ENCODE measurements at places on chromosomes 12 and 14.

- no peak for DNase-seq
Observed at GRCh38 chr12:47557386-47557785, 148.4 kb downstream of the RPAP3 start.

- DNase-seq: no peak
Observed at GRCh38 chr12:62679608-62680007, 213.0 kb downstream of the MON2 start.

GRCh38 chr14:100246809-100247428 lies 8.0 kb downstream of the YY1 start:
- peak; percentile 77 for DNase-seq

DNA sequence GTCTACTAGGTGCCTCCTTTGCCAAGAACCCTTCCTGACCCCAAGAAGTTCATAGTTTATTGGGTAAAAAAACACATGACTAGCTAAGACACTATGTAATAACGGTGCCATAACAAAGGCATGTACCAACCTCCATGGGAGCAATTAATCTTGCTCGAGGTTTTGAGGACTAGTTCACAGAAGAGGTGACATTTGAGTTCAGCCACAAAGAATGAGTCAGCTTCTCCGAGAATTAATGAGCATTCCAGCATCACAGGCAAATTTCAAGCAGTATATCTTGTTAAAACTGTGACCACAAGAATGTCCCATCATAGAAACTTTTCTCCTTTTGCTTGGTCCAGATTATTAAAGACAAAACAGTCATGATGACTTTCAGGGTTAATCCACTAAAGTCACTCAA lies 113.0 kb upstream of the RAP1B start:
- DNase-seq: no peak

- DNase-seq: peak; percentile 18
Observed at GRCh38 chr14:64763801-64764621, 59.8 kb downstream of the PLEKHG3 start.

GRCh38 chr12:55702861-55703260 lies 4.8 kb downstream of the ITGA7 start:
- DNase-seq: no peak

DNA sequence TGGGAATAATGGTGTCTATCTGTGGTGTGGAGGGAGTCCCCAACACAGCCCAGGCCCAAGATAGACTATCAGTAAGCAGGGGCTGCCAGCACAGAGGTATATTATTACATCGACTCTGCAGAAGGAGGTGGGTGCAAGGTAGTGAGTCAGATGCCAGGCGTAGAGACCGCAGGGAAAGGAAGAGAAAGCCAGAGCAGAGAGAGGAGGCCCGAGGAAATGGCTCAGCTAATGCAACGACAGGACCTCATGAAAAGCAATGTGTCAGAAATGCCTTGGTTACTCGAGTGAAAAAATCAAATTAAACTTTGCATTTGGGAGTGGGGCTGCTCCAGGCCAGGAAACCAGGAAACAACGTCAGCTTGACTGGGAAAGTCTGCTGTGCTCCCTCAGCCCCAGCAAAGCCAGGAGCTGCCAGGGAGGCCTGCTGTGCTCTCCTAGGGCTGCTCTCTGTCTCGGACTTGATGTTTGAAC lies 173.2 kb downstream of the SUDS3 start:
- no peak for DNase-seq

DNA sequence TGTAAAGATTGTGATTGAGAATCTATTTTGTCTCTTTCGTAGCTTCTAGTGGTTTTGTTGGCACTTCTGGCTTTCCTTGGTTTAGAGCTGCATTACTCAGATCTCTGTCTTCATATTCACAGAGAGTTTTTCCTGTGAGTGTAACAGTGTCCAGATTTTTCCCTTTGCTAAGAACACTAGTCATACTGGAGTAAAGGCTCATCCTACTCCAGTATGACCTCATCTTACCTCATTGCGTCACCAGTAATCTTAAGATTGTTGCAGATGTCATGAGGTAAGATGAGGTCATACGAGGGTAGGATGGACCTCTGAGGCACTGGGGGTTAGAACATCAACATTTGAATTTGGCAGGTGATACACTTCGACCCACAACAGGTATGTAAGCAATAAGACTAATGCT lies 461.2 kb downstream of the FLRT2 start:
- DNase-seq: no peak

DNA sequence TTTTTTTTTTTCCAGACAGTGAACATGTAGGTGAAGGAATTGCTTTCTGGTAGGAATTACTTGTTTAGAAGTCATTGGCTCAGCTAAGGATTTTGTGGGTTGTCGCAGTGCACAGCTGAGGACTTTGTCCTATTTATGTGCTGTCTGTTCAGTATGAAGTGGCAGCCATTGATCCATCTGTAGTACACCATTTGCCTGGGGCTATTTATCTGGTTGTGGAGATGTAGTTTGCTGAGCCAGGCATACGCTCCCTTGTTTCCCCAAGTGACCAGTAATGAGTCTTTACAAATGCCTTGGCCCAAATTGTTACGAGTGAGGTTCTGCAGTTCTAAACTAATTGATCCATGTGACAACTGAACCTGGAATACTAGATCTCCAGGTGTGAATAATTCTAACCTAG lies 140.1 kb downstream of the NRXN3 start:
- DNase-seq: no peak

GRCh38 chr12:130792821-130793553 lies 46.1 kb downstream of the STX2 start:
- DNase-seq: no peak

GRCh38 chr14:69574954-69575295 lies 254 bp upstream of the CCDC177 start:
- DNase-seq: no peak

DNA sequence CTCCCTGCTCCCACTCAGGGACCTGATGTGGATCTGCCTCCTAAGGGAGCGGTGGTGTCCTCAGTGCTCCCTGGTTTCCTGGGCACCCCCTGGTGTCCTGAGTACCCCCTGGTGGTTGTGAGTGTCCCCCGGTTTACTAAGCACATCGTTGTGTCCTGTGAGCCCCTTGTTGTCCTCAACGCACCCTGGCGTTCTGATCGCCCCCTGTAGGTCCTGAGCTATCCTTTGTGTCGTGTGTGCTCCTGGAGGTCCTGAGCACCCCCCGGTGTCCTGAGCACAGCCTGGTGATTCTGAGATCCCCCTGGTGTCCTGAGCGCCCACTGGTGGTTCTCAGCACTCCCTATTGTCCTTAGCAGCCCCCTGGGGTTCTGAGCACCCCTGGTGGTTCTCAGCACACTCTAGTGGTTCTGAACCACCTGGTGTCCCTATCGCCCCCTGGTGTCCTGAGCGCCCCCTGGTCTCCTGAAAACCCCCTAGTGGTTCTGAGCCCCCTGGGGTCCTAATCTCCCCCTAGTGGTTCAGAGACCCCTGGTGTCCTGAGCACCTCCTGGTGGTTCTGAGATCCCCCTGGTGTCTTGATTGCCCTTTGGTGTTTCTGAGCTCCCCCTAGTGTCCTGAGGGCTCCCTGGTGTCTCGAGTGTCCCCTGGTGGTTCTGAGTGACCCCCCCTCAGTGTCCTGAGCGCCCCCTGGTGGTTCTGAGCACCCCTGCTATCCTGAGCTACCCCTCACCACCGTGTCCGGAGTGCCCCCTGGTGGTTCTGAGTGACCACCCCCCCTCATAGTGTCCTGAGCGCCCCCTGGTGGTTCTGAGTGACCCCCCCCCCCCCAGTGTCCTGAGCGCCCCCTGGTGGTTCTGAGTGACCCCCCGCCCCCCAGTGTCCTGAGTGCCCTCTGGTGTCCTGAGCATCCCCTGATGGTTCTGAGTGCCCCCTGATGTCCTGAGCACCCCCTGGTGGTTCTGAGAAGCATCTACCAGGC lies 615.1 kb downstream of the TMEM121 start:
- no peak for DNase-seq

DNA sequence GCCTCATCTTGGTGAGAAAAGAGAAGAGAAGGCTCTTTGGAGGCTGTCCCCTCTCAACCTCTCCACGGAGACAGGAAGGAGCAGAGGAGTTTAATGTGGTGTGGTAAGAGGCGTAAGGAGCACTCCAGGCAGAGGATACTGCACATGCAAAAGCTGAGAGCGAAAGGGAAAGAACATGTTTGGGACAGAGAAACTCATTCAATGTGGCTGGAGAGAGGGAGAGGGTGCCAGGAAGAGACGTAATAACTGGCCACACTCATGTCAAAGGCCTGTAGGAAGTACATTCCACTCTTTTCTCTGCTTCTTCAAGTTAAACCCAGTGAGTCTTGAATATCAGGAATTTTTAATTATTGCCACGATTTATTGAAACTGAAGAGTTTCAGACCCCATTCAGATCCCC lies 12.0 kb downstream of the VDR start:
- peak; percentile 27 for DNase-seq

DNA sequence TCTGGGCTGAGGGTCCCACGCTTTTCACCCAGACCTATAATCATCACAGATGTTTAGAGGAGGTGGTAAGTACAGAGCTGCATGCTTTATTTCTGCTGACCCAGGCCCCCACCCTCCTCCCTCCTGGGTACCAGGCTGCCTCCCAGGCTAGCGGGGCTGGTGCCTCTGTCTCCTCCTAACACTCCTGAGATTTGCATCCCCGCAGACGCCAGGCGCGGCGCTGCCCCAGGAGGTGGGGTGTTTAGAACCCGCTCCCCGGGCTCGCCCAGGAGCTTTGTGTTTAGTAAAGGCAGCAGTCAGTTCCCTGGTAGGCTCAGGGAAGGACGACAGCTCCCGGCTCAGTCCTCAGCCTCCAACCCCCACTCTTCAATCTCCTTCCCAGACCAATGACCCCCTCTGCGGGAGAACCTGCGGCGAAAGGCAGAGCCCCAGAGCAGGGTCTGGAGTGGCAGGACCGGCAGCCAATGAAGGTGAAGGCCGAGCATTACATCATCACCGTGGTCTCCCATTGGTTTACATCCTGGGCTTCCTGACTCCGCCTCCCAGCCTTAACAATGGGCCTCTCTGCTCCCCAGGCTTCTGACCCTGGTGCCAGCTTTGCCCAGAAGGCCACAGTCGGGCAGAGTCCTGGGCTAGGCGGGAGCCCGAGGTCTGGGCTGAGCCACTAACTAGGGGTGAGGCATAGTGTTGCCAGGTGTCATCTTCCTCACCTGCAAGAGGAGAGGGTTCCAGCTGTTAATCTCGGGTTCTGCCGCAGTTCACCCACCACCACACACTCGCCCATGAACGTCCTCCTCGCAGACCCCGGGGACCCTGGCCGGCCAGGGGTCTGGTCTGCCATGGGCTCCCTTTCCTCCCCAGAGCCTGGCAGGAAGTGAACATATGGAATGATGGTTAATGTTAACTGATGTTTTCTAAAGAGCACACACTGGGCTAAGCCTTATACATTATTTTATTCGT lies 57.5 kb downstream of the CALM1 start:
- DNase-seq: no peak

DNA sequence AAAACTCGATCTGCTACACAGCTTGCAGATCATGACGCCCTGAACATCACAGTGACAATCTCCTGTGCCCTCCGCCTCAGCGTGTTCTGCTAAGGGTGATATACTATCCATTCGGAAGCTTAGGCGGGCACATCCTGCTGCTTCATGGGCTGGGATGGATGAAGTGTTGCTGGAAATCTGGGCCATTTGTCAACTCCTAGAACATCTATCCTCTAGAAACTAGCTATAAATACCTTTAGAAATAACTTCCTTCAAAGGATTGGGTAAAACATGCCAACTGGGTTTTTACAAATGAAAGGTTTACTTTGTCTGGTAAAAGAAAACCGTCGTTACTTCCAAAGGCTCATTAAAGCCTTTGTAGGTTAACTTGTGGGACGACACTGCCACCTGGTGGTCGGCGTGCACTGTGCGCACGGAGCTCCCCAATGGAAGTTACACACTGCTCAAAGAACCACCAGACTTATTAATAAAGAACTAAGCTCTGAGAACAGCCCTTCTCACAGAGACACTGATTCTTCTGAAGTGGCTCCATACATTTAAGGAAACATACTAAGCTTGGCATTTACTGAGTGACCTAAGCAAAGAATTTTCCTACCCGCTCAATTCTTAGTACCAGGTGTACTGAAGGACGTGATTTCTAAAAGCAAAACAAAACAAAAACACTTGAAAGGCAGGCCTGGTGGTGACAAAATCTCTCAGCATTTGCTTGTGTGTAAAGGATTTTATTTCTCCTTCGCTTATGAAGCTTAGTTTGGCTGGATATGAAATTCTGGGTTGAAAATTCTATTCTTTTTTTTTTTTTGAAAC lies 21.6 kb upstream of the CACNA2D4 start:
- DNase-seq: peak; percentile 59

DNA sequence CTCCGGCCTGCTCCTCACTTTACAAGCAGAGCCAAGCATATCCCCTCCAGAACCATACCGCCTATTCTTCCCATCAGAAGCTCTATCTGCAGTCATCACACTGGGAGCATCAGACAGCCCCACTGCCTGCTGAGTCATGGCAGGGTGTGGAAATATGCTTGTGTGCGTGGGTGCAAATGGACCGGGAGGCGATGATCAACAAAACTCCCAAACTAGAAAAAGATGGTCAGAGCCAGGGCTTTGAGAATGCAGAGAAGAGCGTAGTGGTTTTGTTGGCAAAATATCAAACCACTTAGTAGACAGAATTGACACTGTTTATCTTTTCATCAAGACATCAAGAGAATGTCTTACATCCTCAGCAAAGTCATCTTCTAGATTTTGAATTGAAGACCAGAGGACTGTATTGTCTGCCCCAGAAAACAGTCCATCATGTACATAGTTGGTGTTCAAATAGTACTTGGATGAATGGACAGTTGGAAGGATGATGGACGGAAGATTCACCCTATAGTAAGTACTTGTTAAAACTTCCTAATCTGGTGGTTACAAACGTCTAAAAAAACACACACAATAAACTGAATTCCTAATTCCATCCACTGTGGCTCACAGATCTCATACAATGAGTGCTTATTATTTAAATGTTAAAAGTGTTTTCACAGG lies 54.9 kb downstream of the VWF start:
- DNase-seq: no peak

DNA sequence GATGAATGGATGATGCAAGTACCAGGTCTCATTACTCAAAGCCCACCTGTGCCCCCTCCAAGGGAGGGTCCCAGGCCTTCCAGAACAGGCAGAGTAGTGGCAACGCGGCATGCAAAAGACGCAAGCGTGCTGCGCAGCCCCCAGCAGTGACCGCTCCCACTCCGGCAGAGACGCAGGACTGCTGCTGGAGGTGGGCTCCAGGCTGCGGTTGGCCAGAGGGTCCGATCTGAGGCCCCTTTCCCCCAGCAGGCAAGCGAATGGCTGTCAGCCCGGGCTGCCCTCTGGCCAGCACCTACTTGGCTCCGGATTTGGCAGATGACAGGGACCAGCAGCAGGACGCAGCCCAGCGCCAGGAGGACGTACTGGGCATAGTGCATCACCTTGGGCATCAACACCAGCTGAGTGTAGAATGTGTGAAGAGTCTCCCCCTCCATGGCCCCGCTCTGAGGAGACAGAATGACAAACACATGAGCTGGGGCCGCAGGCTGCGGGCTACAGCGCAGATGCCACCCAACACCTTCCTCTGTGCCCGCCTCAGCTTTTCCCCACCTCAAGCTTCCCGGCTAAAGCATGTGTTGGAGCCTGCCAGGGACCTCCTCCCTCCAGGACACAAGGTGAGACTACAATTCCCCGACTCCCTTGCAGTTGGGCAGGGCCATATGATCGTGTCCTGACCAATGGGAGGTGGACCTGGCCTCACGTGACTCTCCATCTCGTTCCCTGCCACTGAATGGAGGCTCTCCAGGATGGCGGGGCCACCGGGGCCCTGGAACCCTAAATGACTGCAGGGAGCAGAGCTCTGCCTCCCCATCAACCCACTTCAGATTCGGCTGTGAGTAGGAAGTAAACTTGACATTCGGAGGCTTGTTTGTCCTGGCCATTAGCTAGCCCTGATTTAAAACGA lies 77.4 kb downstream of the SCARB1 start:
- DNase-seq: no peak

- DNase-seq: no peak
Observed at GRCh38 chr14:30251017-30251416, 307.9 kb upstream of the G2E3 start.

Measured in Kasumi-1 (cell line).